ENCODE measurements at places on chromosomes 3 and 15.

DNA sequence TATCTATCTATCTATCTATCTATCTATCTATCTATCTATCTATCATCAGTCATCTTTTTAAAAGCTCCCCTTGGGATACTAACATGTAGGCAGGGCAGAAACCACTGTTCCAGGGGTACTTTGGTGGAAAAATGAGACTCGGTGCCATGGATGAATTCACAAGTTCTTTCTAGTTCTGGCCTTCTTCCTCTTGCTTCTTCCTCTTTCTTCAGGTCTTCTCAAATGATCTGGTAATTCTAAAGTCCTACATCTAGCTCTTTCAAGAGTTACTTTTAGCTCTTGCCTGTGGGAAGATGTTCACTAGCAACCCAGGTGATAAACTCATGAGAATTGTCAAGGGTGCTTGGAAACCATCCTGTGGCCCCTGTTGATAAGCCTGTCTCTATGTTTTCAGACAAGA, 168.5 kb upstream of the TBC1D5 start:
- DNase-seq: no peak

DNA sequence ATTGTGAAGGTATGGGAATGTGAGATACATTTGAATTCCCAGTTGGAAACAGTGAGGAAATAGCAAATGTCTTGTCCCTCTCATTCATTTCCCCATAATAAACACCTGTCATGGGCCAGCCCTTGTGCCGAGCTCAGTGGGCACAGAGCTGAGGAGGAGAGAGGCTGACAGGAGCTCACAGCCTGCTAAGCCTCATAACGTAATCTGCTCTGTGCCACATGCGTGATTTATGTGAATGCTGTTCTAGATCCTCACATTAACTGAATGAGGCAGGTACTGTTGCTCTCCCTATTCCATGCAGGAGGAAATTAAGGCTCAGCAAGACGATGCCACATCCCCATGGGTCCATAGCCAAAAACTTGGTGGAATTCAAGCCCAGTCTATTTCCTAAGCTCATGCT, 35.2 kb upstream of the RHO start:
- no peak for DNase-seq

DNA sequence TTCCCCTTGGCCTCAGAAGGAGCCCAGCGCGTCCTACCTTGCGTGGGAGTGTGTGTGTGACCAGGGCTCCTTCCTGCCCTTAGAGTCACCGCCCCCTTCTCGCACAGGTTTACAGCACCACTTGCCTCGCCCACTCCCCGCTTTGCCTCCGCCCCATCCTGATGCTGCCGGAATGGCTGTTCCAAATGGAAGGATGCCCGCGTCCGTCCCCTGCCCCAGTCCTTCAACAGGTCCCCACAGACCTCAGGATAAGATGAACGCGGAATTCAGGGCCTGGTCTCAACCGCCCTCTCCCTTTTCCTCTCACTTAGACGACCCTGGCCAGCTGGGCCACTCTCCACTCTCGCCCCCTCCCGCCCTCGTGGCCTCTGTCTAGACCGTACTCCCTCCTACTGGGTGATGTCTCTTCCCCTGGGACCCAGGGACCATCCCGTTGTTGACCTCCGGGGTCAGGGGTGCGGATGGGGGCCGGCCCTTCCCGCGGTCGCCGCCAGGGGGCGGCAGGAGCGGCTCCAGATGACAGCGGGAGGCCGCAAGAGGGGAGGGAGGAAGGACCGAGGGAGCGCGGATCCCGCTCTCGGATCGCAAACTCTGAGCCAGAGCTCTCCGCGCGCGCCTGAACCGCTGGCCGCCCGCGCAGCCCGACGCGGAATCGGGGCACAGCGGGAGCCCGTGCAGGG, at the start of gene THSD4:
TSS of gene THSD4 (plus strand) at position 585 of the 680 bp plus-strand sequence.
- peak; percentile 19 for DNase-seq

GRCh38 chr3:134348524-134348923, 25.7 kb downstream of the AMOTL2 start:
- DNase-seq: no peak

DNA sequence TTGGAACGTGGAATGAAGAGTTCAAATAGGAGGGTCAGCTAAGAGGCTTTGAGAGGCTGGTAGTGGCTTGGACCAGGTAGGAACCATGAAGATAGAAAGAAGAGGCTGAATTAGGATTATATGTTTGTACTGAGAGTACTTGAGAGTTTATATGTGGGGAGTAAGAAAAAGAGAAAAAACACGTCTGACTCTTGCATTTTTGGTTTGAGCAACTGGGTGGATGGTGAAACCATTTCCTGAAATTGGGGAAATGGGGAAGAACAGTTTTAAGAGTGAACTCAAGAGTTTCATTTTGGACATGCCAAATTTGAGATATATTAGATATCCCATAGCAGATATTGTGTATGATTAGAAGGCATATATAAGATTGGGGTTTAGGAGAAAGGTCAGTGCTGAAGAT, 92.9 kb upstream of the TNIK start:
- no peak for DNase-seq

DNA sequence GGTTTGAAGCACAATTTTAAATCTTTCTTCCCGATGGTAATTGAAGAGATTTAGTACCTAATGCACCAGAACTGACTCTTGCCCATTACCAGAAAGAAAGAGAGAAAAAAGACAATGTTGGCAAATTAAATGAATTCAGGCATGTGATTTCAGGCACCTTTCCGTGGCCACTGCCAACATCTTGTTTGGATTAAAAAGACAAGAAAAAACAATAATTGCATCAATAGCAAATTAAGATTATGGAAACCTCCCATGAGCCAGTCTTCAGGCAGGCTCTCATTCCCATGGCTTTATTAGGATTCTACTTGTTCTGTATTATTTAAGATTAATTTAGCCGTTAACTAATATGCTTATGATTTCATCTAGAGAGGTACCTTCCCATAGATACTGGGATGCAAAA, 193.0 kb downstream of the GREM1 start:
- no peak for DNase-seq

GRCh38 chr3:177810162-177810623, 612.9 kb upstream of the TBL1XR1 start:
- DNase-seq: no peak

GRCh38 chr3:179853176-179853575, 183.6 kb downstream of the PEX5L start:
- DNase-seq: no peak

GRCh38 chr15:85687329-85687728, 107.4 kb downstream of the KLHL25 start:
- no peak for DNase-seq

DNA sequence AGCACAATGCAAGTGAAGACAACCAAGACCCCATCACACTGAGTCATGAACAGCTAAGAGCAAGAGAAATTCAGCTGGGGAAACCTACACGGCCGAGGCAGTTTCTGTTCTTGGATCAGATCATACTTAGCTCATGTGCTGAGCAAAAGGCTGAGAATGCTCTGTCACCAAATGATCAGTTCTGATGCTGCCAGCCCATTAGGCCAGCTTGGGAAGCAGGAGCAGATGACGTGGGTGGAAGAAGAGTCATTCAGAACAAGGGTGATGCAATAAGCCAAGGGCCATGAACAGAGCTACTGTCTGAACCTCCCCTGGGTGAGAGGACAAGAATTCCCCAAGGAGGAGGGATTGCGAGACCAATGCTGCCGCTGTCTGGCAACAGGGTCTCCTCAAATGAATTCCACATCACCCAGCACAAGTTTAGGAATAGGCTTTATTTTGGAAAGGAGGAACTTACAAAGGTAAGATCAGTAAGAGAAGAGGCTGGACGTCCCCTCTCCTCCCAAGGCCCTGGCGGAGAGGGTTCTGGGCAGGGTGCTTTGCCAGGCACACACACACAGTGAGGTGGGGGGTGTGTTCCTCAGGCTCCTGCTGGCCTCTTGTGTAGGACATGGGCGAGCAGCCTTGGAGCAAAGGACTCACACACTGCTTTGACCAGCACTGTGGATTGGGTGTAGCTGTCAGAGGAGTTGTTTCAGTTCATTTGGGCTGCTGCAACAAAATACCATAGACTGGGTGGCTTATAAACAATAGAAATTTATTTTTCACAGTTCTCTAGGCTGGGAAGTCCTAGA, 65.6 kb upstream of the CTXND1 start:
- no peak for DNase-seq

GRCh38 chr15:97545799-97546198, 414.7 kb upstream of the ARRDC4 start:
- no peak for DNase-seq

DNA sequence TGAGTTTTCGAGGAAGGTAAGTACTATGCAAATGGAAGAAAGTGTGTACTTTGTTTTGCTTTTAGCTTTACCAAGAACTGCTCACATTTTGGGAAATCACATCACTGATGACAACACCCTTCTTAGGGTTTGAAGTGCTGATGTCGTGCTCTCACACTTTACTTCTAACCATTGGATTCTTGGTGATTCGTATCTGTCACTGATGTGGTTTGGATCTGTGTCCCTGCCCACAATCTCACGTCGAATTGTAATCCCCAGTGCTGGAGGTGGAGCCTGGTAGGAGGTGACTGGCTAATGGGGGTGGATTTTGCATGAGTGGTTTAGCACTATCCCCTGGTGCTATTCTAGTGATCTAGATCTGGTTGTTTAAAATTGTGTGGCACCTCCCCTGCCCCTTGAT, 75.4 kb upstream of the RGMA start:
- DNase-seq: no peak

DNA sequence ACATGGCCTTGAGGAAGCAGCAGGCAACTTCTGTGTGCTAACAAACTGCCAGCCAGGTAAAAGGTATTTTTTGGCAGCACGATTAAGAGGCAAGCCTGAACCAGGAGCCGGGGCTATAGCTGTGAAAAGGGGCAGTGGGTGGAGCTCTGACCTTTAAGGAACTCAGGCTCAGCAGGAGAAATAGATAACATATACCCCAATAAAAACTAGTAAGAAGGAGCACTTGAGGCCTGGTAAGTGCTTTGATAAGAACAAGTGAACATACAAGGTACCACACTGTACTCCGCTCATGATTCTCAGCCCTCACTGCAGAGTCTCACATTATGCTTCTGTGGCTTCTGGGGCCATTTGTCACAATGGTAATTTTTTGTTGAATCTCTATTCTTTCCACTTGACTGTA, 5.4 kb downstream of the FYCO1 start:
- no peak for DNase-seq

DNA sequence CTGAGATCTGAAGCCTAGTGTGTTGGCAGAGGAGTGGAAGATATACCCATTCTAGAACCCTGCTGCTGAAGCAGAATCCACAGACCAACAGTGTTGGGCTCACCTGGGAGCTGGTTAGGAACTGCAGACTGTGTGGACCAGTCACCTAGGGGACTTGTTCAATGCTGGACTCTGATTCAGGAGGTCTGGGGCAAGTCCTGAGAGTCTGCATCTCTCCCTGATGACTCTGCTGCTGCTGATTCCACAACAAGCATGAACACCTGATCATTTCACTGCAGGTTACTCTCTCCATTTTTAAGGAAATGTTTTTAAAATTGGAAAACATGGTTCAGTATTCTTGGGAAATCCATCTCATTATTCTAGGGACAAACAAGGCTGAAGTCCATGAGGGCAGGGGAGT, 84.9 kb downstream of the SEMA6D start:
- DNase-seq: no peak

GRCh38 chr3:121698476-121698875, 37.8 kb upstream of the HCLS1 start:
- DNase-seq: no peak

DNA sequence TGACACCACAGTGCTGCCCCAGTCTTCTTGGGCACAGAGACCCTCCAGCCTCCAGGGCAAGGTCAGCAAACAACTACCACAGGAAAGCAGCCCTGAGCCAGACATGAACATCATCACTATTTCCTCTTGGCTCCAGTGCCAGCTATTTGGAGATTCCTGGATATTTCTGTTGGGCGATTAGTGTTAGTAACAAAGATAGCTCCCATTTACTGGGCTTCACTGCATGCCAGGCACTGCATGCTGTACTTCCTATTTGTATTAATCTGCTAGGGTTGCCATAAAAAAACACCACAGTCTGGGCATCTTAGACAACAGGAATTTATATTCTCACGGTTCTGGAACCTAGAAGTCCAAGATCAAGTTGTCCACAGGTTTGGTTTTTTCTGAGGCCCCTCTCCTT, 255.1 kb upstream of the STT3B start:
- DNase-seq: no peak

- DNase-seq: no peak
Observed at GRCh38 chr3:132840201-132840700, 118.0 kb upstream of the NPHP3 start.

- DNase-seq: no peak
Observed at GRCh38 chr15:89226359-89227221, 5.2 kb upstream of the RLBP1 start.

DNA sequence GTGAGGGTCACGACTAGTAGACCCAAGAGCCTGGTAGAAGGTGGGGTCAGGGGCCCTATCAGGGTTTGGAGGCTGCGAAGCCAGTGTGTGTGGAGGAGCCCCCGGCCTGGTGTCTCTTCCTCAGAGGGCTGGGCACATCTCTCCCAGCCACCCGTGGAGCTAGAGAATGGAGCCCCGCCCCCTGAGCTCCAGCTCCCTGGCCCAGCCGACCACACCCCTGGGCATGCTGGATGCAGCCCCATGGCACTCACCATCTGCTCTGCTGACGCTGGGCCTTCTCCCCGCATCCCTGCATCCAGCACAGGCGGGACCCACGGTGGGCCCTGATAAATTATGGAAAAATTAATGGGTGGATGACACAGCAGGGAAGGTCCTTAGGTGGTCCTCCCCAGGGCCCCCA, 17.5 kb downstream of the ANKRD63 start:
- no peak for DNase-seq

DNA sequence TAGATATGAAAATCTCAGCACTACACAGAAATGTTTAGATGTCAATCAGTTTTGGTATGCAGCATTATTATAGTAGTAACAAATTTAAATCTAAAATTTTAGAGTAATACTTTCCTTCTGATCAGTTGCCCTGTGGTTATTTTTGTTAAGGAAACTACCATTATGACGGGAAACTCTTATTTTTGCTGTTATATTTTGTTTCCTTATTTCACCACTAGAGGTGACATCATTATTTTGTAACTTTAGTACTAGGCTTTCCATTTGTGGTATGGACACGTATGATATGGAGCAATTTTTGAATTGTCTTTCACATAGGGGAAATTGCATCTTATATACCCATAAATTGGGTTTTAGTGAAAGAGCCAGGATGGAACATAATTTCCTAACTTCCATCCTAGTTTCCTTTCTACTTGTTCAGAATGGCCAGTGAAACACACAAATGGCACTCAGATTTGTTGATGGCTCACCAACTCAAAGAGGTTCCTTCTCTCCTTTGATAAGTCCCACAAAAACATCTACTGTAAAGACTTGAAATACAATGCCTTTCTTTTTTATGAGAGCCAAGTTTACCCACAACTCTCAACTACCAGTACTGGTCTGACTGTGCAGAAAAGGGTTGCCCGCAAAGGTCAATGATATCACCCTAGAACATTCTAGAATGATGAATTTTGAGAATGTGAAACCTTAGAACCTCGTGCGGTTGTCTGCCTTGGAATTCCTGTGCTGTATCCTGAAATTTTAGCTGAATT, 19.4 kb upstream of the PPP4R2 start:
- no peak for DNase-seq
